ENCODE measurements at places on chromosomes 16 and 17.

DNA sequence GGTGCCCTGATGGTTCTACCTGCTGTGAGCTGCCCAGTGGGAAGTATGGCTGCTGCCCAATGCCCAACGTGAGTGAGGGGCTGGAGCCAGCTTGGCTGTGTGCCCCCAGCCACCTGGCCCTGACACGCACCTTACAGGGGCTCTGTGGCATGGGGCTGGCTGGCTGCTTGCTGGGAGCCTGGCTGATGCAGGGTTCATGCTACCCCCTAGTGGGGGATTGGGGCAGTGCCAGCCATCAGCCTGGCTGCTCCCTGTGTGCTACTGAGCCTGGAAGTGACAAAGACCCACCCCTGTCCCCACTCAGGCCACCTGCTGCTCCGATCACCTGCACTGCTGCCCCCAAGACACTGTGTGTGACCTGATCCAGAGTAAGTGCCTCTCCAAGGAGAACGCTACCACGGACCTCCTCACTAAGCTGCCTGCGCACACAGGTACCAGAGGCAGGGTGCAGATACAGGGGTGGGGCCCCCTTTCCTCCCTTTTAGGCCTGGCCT is 5.7 kb downstream of the GRN start:
- no peak for DNase-seq

DNA sequence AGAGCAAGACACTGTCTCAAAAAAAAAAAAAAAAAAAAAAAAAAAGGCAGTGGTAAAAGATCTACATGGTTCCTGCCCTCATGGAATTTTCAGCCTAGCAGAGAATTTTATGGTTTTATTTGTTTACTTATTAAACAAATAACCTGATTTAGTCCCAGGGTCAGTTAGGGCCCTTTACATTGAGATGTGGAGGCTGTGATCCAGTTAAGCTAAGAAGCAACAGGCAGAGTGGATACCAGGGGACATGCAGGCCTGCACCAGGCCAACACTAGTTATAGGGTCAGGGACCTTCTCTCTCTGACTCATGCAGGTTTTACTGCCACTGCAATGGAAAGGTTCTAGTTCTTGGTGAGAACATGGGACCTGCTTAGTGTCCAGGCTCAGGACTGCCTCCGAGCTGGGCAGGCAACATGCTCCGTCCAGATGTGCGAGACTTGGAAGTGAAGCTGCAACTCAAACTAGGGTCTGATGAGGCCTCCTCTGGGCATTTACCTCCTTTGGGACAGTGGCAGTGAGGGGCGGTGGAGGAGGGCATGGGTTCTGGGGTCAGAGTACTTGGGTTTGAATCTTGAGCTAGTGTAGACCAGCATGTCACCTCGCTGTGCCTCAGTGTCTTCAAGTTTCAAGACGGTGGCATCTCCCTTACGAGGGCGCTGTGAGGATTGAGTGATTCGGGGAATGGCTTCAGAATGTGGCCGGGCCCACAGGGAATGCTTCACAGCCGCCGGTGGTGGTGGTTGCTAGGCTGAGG is 301.8 kb downstream of the CPPED1 start:
- DNase-seq, result no peak

DNA sequence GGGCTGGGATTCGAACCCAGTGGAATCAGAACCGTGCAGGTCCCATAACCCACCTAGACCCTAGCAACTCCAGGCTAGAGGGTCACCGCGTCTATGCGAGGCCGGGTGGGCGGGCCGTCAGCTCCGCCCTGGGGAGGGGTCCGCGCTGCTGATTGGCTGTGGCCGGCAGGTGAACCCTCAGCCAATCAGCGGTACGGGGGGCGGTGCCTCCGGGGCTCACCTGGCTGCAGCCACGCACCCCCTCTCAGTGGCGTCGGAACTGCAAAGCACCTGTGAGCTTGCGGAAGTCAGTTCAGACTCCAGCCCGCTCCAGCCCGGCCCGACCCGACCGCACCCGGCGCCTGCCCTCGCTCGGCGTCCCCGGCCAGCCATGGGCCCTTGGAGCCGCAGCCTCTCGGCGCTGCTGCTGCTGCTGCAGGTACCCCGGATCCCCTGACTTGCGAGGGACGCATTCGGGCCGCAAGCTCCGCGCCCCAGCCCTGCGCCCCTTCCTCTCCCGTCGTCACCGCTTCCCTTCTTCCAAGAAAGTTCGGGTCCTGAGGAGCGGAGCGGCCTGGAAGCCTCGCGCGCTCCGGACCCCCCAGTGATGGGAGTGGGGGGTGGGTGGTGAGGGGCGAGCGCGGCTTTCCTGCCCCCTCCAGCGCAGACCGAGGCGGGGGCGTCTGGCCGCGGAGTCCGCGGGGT is at the start of gene CDH1:
Gene CDH1, plus strand, starts transcription at position 247 of the 684 bp plus-strand sequence. Its CDS starts 124 bp downstream, at position 371.
- no peak for DNase-seq

GRCh38 chr17:77721846-77722160 is 236.7 kb upstream of the TNRC6C start:
- no peak for DNase-seq

- no peak for DNase-seq
Measured at GRCh38 chr16:3810198-3810664, 70.3 kb downstream of the CREBBP start.

DNA sequence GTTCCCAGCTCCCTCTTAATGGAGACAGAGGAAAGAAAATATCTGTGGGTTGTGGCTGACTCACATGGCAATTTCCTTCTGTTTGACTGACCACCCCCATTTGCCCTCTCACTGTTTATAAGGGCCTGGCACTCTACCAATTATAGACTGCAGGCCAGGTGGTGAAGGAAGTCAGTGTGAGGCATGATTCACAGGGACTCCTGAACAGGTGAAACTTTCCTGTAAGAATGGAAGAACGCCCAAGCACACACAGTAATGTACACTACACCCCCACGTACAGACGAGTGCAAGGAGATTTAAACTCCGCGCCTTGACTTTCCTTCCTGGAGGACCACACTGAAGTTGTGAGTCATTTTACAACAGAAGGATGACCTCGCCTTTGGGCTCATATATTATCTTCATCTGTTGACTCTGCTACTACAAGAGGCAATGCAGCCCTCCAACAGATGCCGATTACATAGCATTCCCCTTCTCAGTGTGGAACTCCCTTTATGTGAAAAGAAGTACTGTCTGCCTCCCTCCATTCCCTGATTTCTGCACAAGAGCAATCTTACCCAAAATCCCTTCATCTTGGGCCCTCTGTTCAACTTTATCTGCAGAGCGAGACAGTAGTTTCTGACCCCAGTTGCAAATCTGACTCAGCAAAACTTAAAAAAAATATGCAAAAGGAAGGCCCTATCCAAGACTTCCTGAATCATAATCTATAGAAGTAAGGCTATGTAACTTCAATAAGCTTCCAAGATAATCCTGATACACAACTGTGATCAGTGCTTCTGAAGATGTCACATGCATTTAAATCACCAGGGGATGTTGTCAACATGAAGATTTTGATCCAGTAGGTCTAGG is 163.6 kb downstream of the SHISA6 start:
- no peak for DNase-seq

GRCh38 chr17:32361270-32361669 is 11.3 kb downstream of the ZNF207 start:
- no peak for DNase-seq

DNA sequence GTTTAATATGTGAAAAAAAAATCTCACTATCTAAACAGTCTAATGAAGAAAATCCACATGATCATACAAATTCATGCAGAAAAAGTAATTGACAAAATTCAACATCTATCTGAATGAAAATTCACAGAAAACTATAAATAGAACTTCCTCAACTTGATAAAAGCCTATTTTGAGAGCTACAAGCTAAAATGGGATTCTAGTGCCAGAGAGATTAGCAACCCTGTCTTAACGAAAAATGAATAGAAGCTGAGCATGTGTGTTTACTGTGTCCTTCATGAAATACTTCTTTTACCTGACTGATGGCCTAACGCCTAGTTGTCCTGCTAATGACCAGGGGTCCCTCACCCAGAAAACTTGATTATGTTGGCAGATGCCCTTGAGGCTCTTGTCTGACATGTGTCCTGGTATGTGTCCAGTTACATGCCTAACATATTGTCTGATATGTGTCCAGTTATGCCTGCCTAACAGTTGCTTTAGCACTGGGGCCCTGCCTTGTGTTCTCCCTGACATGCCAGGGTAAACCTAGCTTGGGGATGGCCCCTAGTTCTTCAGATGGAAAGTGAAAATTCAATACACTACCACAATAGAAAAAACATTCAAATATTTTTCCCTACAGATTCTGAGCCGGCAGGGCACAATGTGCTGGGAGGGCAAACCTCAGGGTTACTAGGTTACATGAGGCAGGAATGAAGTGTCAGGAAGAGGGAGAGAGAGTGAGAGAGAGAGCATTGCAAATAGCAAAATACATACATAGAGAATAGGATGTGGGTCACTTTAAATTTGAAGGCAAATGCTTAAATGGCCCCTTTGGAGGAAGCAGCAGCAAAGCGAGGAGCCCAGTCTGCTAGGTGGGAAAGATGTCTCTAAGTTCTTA is 834.0 kb downstream of the CDH11 start:
- no peak for DNase-seq

DNA sequence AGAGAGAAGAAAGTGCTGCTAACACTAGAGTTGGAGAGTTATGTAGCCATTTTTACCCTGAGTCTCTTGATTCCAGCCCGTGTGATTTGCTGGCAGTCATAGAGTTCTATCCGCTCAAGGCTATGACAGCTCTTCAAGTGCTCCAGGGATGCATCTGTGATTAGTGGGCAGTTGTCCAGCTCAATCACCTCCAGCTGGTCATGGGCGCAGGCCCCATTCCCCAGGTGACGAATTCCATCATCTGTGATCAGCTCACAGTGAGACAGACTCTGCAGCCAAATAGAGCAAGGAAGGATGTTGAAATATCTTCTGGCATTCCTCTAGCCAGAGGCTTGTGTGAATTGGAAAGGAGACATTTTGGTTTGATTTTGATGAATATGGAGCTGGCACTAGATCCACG is 38.4 kb upstream of the STAC2 start:
- DNase-seq, result no peak

- DNase-seq, result no peak
Measured at GRCh38 chr17:30376621-30377452, 1.9 kb upstream of the CPD start.

DNA sequence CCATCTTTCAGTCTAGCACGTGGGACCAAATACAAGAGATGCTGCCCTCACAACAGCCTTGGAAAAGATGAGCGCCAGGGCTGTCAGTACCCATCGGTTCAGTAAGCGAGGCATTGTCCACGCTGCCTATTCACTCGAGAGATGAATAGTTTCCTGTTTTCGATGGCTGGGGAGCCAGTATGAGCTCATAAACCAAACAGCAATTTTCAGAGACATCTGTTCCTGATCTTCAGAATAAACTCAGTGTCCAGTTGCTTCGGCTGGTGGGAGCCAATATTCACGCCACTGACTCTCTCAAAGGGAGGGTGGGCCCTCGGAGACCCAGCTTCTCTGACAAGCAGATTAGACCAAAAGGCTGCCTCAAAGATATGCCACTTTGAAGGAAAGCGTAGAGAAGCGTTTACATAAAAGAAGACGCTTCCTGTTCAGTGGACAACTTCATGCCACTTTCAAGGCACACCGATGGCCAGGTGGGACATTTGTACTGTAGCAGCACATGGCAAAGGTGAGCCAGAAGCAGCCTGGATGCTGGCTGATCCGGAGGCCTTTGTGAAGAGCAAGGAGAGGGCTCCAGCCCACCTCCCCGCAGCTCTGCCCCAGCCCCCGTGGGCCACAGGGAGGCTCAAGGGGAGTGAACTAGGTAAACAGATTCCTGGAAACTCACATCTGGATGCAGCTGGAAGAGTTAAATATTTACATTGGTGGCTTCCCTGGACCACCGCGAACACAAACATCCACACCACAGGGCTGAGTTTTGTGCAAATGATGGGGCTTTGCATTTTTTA is 6.0 kb downstream of the TIMM22 start:
- peak; percentile 59 for DNase-seq

GRCh38 chr16:48448841-48449481 is 63.7 kb upstream of the SIAH1 start:
- DNase-seq, result no peak

DNA sequence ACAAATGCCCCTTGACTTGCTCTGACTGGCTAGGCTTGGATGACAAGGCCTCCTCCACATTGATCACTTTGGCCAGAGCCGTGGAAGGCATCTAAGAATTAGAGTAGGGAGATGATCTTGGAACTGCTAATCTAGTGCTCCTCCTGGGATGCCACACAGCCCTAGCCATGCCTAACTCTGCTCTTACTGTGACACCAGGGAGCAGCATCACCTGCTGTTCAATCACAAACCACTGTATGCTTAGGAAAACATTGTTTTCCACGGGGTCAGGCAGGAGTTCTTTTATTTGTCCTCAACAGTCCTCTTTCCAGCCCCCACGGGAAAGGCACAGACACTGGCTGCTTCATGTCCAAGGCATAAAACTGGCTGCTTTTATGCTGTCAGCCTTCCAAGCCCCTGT is 46.3 kb downstream of the C16orf78 start:
- no peak for DNase-seq

- no peak for DNase-seq
Measured at GRCh38 chr16:69319381-69319780, 8.2 kb downstream of the VPS4A start.

DNA sequence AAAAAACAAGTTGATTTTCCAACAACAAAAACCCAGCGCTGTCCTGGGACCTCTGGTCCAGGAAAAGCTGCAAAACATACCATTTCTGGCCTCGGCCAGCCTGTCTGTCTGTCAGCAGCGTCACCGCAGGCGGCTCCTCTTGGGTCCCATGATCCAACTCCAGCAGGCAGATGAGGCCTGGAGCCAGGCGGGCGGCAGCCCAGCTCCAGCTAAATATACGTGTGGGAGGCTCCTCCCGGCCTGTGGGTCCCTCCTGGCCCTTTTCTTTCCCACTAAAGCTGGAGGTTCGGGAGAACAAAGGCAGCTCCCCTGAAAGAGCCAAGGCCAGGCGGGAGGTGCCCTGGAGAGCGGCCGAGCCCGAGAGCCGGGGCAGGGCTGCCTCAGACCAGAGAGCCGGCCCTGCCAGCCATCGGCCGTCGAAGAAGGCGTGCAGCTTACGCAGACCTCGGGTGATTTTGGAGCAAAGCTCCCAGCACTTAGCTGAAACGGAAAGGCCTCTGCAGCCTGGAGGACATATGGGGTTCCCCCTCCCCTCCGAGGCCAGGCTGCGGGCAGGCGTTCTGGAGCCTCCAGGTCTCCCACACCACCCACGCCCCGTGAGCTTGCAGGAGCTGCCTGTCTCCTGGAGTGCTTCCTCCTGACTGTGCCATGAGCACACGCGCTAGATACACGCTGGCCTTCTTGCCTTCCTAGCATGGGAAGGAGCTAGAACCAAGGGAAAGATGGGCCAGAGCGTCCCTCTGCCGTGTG is 19.9 kb upstream of the JPH3 start:
- DNase-seq, result no peak

- peak; percentile 96 for DNase-seq
Measured at GRCh38 chr17:5500589-5501391, 14.4 kb downstream of the MIS12 start.

GRCh38 chr17:17531156-17531555 is 35.0 kb upstream of the RASD1 start:
- DNase-seq, result no peak

DNA sequence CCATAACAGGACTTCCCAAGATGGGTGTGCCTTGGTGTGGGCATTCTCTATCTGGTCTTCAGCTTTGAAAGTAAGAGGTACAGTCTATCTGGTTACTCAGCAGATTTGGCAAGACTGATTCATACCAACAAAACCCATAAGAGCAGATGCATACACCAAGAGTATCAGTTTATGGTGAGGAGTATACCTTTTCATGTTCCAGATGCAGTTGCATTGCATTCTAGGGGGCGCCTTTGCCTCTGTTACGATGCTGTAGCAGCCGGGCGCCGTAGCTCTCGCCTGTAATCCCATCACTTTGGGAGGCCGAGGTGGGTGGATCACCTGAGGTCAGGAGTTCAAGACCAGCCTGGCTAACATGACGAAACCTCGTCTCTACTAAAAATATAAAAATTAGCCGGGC is 31.1 kb upstream of the CARMIL2 start:
- DNase-seq, result no peak

All from left forelimb (tissue), 1 donor.